ENCODE measurements at places on chromosomes 5 and 9.

GRCh38 chr5:126780165-126780827 lies 3.4 kb downstream of the LMNB1 start:
- no peaks in the 10 kb centered on the region for H3K36me3 ChIP-seq
- peaks cover 19% of the 10 kb centered on the region for H3K27me3 ChIP-seq
- peak overlapping the region; percentile 46 for H3K4me3 ChIP-seq
- H3K4me1 ChIP-seq, result peaks cover 28% of the 10 kb centered on the region
- DNase-seq, result peak; percentile 55
- H3K27ac ChIP-seq, result peak overlapping the region; percentile 31

GRCh38 chr5:17852740-17853139 lies 218.5 kb downstream of the TAF11L14 start:
- H3K27me3 ChIP-seq, result no peaks in the 10 kb centered on the region
- no peak overlapping the region for H3K4me3 ChIP-seq
- H3K4me1 ChIP-seq, result no peaks in the 10 kb centered on the region
- no peak overlapping the region for H3K27ac ChIP-seq
- DNase-seq, result no peak

DNA sequence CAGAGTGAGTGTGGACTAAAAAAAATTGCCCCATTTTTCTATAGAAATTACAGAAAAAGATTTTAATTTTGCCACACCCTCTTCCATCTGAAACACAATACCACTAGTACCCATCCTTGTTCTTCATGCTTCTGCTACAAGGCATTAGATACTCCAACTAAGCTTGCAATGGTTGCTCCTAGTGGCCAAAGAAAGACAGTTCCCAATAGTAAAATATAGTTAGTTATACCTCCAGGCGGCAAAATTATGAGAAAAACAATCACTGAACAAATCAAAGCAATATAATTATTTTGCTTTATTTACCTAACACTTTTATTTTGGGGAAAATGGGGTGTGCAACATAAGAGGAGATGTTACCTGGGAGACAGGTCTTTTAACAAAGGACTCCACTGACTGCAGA lies 101.2 kb downstream of the RAPGEF6 start:
- H3K27me3 ChIP-seq, result no peaks in the 10 kb centered on the region
- peak overlapping the region; percentile 41 for H3K27ac ChIP-seq
- H3K36me3 ChIP-seq, result no peaks in the 10 kb centered on the region
- H3K4me3 ChIP-seq, result no peak overlapping the region
- H3K4me1 ChIP-seq, result peaks cover 90% of the 10 kb centered on the region
- no peak for DNase-seq

DNA sequence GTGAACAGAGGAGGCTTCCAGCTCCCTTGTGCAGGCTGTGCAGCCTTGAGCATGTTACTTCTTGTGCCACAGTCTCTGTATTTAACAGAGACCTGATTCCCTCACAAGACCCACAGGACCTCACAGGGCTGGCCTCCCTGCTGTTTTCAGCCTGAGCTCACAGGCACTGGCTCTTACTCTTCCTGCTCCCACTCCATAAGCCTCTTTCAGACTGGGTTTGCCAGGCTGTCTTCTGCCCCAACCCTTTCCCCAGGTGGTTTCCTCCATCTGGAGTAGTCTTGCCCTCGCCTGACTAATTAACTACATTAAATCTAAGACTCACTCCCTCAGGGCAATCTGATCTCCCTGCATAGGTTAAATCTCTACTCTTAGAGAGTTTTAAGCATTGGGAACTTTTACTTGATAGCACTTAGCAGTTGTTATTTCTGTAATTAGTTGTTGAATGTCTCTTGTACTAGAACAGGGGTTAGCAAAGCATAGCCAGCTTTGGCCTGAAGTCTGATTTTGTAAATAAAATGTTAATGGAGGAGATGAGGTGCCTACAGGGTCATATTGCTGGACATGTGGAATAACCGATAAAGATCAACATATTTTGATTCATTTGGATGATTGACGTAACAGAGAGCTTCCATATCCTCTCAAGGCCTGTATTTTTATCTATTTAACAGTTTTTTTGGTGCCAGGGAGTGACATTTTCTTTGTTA lies 28.6 kb upstream of the SPATA31E1 start:
- H3K4me3 ChIP-seq, result no peak overlapping the region
- H3K4me1 ChIP-seq, result no peaks in the 10 kb centered on the region
- no peak for DNase-seq
- H3K27ac ChIP-seq, result no peak overlapping the region
- no peaks in the 10 kb centered on the region for H3K36me3 ChIP-seq

- no peaks in the 10 kb centered on the region for H3K4me1 ChIP-seq
- DNase-seq, result no peak
- H3K27me3 ChIP-seq, result peaks cover 2% of the 10 kb centered on the region
- H3K36me3 ChIP-seq, result no peaks in the 10 kb centered on the region
Observed at GRCh38 chr5:167029488-167029887, 1262.0 kb upstream of the WWC1 start.

DNA sequence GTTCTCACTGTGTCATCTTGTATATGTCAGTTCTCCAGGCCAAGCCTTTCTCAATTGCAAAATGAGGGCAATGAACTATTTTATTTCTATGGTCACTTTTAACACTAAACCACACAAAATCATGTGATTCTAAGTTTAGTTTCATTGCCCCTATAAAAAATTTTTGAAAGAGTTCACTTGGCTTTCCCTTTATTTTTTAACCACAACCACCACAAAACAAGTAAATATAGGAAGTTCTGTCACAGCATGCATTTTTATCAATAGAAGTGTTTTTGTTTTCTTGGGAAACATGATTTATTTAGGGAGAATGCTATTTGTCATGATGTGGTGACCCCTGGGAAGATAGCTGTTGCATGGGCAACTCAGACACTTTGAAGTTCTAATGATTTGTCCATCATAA lies 169.1 kb downstream of the CSNK1G3 start:
- H3K4me1 ChIP-seq, result no peaks in the 10 kb centered on the region
- DNase-seq, result no peak
- no peak overlapping the region for H3K4me3 ChIP-seq

DNA sequence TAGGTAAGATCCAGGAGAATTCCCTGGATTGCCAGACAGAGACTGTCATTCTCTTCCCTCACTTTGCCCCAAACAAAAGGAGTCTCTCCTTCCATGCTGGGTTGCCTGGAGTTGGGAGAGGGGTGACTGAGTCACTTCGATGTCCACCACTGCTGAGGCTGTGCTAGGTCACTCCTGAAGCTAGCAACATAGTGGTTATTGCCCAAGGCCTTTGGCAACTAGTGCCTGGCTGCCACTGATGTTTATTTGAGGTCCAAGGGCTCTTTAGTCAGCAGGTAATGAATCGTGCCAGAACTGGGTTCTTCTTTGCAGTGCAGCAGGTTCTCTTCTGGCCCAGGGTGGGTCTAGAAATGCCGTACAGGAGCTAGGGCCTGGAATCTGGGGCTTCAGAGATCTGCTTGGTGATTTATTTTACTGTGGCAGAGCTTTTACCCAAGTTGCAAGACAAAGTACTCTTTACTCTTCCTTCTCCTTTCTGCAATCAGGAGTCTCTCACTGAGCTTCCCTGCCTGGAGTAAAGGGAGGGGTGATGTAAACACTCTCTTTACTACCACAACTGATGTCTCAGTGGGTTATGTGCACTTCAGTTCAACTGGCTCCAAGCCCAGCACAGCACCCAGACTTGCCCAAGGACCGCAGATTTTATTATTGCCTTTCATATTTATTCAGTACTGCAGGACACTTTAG lies 155.7 kb upstream of the SH3GL2 start:
- no peaks in the 10 kb centered on the region for H3K4me1 ChIP-seq
- no peak overlapping the region for H3K4me3 ChIP-seq
- no peak for DNase-seq
- H3K36me3 ChIP-seq, result no peaks in the 10 kb centered on the region
- H3K27me3 ChIP-seq, result peaks cover 2% of the 10 kb centered on the region

DNA sequence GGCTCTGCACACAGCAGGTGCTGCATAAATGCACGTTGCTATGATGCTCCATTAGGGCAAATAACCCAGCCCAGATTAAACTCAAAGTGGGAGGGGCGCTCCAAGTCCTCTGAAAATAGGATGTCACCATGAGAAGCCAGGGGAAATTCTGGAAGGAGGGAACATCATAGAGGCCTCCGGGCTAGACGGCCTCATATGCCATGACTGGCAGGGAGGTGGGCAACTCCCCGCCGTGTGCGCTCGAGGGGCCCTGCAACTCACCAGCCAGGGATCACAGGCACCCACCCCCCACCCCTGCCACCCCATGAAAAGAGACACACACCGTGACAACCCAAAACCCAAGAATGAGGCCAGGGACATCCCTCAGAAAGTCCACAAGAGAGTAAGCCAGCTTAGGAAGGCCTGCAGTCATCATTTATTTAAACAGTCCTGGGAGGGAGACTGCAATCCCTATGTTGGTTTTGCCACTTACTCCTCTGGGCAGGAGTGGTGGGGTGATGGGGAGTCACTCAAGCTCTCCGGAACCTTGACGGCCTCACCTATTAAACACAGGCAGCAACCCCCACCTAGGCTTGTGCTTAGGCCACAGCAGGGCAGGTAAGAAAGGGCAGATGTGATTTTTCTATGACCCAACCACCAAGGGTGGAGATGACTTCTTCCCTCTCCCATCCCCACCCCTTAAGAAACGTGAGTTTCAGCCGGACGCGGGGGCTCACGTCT lies 4.0 kb downstream of the VAV2 start:
- no peaks in the 10 kb centered on the region for H3K36me3 ChIP-seq
- no peaks in the 10 kb centered on the region for H3K4me1 ChIP-seq
- DNase-seq, result no peak
- no peak overlapping the region for H3K27ac ChIP-seq
- H3K27me3 ChIP-seq, result peaks cover 9% of the 10 kb centered on the region

- no peaks in the 10 kb centered on the region for H3K4me1 ChIP-seq
- H3K27ac ChIP-seq, result no peak overlapping the region
- H3K27me3 ChIP-seq, result no peaks in the 10 kb centered on the region
- H3K36me3 ChIP-seq, result no peaks in the 10 kb centered on the region
- DNase-seq, result no peak
Observed at GRCh38 chr5:29122306-29122705, 2071.2 kb upstream of the CDH6 start.

- no peaks in the 10 kb centered on the region for H3K27me3 ChIP-seq
- no peak overlapping the region for H3K27ac ChIP-seq
- peak; percentile 62 for DNase-seq
- H3K4me3 ChIP-seq, result no peak overlapping the region
- H3K36me3 ChIP-seq, result peaks cover 17% of the 10 kb centered on the region
Observed at GRCh38 chr9:21813575-21814473, 11.4 kb downstream of the MTAP start.

- H3K4me1 ChIP-seq, result no peaks in the 10 kb centered on the region
- H3K27me3 ChIP-seq, result no peaks in the 10 kb centered on the region
- no peak overlapping the region for H3K4me3 ChIP-seq
Observed at GRCh38 chr5:53971131-53971530, 339.2 kb downstream of the ARL15 start.

- no peaks in the 10 kb centered on the region for H3K4me1 ChIP-seq
- no peaks in the 10 kb centered on the region for H3K27me3 ChIP-seq
- H3K4me3 ChIP-seq, result no peak overlapping the region
- no peaks in the 10 kb centered on the region for H3K36me3 ChIP-seq
- no peak for DNase-seq
Observed at GRCh38 chr9:134671341-134672113, 29.9 kb downstream of the COL5A1 start.

DNA sequence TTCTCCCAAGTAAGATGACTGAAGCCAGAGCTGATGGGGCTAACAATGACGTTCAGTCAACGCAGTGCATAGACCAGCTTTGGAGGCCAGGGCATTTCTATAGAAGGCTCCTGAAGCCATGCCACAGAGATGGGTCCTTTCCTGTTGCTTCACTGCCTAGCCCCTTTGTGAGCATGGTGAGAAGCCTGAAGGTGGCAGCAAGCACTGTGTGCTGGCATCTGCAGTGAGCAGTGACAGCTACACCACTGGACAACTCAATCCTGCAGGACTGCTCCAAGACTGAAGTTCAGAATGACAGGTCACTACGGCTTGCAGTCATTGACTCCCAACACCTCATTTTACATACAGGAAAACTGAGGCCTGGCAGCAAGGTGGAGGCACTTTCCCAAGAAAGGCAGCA lies 229.0 kb downstream of the TSSK1B start:
- H3K27me3 ChIP-seq, result no peaks in the 10 kb centered on the region
- H3K27ac ChIP-seq, result no peak overlapping the region
- no peak for DNase-seq
- no peaks in the 10 kb centered on the region for H3K36me3 ChIP-seq
- H3K4me3 ChIP-seq, result no peak overlapping the region

DNA sequence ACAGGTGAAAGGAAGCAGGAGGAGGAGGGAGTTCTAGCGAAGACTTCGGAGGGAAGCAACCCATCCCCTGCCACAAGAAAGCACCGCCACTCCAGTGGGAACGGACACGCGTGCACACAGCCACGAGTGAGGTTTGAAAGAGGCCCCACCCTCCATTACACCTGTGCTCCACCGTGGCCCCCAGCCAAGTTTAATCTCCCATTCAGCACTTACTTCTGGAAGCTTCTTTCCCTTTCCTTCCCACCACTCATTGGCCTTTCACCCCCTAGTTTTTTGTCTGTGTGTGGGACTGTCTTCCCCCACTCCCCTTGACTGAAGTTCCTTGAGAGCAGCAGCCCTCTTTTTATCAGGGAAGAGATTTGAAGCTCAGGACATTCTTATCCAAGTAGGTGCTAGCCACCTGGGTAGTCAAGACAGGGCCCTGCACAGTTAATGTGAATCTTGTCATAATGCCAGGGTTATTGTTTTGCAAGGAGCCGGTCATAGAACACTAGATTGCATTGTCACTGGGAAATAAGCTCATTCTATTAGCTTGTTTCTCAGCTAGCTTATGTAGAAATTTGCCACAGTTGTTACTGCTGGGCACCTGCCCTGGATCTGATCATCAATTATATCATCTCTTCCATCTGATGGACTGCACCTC lies 256.0 kb downstream of the DOCK8 start:
- peaks cover 7% of the 10 kb centered on the region for H3K27me3 ChIP-seq
- peaks cover 3% of the 10 kb centered on the region for H3K36me3 ChIP-seq
- no peak for DNase-seq
- H3K4me1 ChIP-seq, result peaks cover 29% of the 10 kb centered on the region
- H3K4me3 ChIP-seq, result peak overlapping the region; percentile 100
